ENCODE measurements at places on chromosomes 7 and 10. TPM values are rescaled to one million over a fixed set of nuclear protein-coding genes. Genes with fewer than 3 reads are reported as not detected.

- no peak for DNase-seq
Observed at GRCh38 chr10:111511751-111512150, 434.9 kb downstream of the ADRA2A start.

The LIPM gene
- not detected for polyA plus RNA-seq

The TMEM273 gene
- polyA plus RNA-seq, result 5.6 TPM

The ELFN1 gene
- 4.7 TPM for polyA plus RNA-seq

The PRKG1 gene
- polyA plus RNA-seq, result 38.2 TPM

The GPR15LG gene
- polyA plus RNA-seq, result not detected

DNA sequence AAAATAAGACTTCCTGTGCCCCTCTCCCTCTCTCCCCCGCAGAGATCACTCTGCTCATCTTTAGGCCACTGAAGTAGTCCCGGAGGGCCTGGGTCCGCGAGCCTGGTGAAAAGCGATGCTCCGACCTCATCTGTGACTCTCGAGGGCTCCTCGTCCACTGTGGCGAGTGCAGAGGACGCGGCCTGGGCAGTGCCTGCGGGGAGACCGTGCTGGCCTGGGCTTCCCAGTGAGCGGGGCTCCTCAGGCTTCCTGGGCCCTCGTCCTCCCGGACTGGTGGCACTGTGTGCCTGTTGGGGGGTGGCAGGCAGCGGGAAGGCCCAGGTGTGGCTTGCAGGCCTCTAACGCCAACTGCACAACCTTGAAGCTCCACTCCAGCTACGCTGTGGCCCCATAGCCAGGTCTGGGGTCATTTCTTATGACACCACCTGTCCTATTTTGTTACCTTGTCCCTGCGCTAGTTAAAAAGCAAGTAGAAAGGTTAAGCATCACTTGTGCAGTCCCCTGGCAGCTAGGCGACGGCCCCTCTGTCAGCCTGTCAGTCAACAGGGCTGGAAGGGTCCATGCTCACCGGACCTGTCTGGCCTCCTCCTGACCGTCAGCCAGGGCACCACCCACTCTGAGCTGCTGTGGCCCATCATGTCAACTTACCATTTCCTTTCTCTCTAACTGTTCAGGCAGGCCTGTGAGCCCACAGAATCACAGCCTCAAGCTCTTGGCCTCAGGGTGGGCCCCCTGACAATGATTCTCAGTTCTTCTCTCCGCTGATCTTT lies 20.5 kb downstream of the MNX1 start:
- no peak for DNase-seq

All from forelimb muscle (tissue), 1 donor.